ENCODE measurements at places on chromosomes 13 and 19.

- no peak for DNase-seq
Observed at GRCh38 chr19:17755977-17756670, 4.8 kb downstream of the FCHO1 start.

GRCh38 chr13:45296259-45296658 is 44.7 kb downstream of the TPT1 start:
- no peak for DNase-seq

GRCh38 chr13:30808600-30808999 is 73.3 kb downstream of the ALOX5AP start:
- no peak for DNase-seq

DNA sequence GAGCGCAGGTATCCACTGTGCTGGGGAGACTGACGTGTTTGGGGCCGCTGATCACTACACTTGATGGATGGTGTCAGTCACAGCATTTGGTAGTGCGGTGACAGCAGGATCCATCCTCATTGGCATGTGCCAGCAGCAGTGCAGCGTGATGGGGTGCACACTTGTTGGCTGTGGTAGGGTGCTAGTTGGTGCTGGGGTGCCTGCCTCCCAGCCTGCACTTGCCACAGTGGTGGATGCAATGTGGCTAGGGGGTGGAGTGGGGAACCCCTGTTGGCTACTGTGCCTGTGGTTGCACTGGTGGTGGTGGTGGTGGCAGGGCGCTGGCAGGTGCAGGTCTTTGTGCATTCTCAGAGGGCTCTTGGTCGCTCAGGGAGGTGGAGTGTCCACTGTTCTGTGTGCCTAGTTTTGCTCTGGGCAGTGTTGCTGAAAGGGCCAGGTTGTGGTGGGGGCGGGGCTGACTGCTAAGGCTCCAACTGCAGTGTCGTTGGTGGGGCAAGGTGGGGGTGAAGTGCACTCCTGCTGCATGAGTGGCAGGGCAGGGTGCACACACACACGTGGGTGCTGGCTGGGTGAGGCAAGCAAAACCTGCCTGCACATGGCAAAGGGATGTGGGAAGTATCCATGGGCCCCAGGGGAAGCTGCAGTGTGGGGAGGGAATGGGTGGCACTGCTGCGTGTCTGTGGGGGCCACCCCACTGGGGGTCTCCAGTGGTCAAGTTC is 84.8 kb downstream of the ZMYM2 start:
- DNase-seq = no peak

- DNase-seq = no peak
Observed at GRCh38 chr13:84870190-84870589, 929.0 kb downstream of the SLITRK6 start.

DNA sequence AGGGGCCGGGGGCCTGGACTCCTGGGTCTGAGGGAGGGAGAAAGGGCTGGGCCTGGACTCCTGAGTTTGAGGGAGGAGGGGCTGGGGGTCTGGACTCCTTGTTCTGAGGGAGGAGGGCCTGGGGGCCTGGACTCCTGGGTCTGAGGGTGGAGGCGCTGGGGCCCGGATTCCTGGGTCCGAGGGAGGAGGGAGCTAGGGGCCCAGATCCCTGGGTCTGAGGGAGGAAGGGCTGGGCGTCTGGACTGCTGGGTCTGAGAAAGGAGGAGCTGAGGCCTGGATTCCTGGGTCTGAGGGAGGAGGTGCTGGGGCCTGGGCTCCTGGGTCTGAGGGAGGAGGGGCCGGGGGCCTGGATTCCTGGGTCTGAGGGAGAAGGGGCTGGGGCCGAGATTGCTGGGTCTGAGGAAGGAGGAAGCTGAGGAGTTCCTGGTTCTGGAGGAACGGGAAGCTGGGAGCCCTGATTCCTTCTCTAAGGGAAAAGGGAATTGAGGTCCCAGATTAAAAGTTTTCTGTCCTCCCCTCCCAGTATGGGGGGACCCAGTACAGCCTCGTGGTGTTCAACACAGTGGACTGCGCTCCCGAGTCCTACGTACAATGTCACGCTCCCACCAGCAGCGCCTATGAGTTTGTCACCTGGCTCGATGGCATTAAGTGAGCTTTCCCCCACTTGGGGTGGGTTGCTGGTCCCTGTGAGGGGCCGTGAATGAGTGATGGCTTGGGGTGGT is 721 bp downstream of the MED25 start:
- DNase-seq = peak; percentile 53

DNA sequence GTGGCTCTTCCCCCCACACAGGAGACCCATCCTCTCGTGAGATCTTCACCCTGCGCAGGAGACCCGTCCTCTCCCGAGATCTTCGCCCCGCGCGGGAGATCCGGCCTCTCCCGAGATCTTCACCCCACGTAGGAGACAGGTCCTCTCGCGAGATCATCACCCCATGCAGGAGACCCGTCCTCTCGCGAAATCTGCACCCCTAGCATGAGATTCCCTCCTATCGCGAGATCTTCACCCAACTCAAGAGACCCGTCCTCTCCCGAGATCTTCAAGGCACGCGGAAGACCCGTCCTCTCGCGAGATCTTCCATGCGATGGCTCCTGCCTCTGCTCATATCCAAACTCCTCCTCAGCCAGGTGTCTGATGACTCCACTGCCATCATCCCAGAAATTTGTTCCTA is 24.3 kb downstream of the LAIR2 start:
- no peak for DNase-seq

GRCh38 chr19:30309905-30310601 is 62.1 kb upstream of the ZNF536 start:
- no peak for DNase-seq

- DNase-seq = no peak
Observed at GRCh38 chr19:40718774-40719391, 2.0 kb downstream of the ITPKC start.

- DNase-seq = peak; percentile 51
Observed at GRCh38 chr19:33430674-33431277, 57.3 kb downstream of the CEBPG start.

DNA sequence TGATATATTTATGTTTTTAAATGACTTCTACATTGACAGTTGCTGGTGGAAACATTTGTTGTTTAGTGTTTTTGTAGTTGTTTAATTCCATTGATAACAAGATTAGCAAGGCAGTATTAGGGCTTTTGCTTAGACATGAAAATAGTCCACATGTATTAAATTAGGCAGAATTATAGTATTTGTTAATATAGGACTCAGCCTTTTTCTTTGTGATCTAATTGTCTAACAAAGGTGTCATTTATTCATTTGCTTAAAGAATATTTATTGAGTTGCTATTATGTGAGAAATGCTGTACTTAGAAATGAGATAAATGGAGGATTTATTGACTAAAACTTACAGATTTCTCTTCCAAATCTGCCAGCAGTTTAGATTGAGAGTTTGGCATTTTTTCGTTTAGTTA is 41.7 kb upstream of the KCTD4 start:
- DNase-seq = no peak

DNA sequence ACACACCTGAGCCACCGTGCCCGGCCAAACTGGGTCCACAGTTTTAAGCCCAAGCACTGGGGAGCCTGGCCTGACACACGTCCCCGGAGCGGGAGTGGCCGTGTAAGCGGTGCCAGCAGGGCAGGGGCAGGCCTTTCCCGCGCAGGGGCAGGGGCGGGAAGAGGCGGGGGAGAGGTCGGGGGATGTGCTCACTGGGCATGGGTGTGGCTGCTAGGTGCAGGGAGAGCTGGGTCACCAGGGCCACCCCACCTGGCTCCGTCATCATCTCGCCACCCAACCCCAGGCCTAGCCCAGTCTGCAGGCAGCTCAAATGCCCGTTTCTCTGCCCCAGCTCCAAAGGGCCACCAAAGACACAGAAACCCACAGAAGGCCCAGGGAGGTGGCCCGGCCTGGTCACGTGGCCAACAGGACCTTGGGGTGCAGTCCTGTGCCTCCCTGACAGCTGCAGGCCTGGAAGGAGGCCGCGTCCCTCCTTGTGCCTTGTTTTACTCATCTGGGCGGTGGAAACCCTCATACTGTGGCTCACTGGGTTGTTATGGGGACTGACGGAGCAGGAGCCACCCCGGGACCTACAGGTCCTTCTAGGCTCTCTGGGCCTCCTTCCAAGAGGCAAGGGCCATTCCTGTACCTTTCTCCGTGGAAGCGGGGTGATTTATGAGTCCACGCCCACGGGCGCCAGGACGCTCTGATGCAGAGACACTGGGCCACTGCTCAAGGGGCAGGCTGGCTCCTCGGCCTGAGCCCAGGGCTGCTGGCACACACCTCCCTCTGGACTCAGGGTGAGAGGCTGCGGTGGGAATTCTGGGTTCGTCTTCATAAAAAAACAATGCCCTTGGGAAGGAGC is 27.7 kb downstream of the MAP2K2 start:
- no peak for DNase-seq

DNA sequence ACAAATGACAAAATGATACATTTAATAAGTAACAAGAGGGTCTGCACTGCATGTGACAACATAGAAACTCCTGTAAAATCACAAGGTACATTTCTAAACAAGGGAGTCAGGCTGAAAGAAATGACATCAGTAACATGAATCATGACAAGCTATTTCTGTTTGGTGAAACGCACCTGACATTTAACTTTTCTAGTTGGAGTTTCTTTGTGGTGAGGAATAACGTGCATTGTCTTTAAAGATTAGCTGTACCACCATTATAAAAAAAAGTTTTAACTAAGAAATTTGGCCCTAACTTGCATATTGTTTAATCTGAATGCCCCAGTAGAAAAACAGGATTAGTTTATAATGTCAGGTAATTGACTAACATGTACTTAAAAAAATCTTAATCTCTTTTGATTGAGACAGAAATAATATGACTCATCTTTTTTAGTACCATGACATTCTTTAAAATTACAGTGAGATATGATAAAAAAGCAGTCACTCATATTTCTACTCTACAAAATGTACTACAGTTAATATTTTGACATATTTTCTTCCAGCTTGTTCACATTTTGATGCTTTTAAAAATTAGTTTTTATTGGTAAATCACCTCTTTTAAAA is 418.2 kb downstream of the KLF12 start:
- DNase-seq = no peak

DNA sequence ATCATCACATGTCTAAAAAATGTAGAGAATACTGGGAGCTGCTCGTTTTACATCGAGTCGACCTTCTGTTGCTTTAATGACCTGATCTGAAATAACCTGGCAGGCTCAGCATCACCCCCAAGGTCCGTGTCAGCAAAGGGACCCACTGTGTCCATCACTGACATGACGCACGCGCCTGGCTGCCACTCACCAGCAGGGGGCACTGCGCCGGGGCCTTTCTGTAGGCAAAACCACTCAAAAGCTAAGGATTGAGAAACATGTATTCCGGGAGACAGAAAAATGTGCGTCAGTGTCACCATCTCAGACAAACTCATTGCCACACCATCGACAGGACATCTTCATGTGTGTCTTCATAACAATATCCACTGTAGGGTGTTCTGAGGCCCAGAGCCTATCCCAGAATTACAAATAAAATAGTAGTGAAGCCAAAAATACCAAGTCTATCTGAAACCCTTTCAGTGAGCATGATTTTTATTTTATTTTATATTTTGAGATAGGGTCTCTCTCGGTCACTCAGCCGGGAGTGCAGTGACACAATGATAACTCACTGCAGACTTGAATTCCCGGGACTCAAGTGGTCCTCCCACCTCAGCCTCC is 130.3 kb upstream of the LSM14A start:
- peak; percentile 37 for DNase-seq

- DNase-seq = no peak
Observed at GRCh38 chr19:35002037-35002535, 2.0 kb downstream of the GRAMD1A start.
